T follicular helper cell (primary cell): ENCODE measurements at places on chromosomes 3 and 15.

GRCh38 chr3:66010739-66011655 is 27.7 kb downstream of the MAGI1 start:
- no peak for DNase-seq

GRCh38 chr15:25454771-25455170 is 15.9 kb upstream of the UBE3A start:
- no peak for DNase-seq

- DNase-seq: no peak
Observed at GRCh38 chr3:1091286-1091685, 1.5 kb upstream of the CNTN6 start.

DNA sequence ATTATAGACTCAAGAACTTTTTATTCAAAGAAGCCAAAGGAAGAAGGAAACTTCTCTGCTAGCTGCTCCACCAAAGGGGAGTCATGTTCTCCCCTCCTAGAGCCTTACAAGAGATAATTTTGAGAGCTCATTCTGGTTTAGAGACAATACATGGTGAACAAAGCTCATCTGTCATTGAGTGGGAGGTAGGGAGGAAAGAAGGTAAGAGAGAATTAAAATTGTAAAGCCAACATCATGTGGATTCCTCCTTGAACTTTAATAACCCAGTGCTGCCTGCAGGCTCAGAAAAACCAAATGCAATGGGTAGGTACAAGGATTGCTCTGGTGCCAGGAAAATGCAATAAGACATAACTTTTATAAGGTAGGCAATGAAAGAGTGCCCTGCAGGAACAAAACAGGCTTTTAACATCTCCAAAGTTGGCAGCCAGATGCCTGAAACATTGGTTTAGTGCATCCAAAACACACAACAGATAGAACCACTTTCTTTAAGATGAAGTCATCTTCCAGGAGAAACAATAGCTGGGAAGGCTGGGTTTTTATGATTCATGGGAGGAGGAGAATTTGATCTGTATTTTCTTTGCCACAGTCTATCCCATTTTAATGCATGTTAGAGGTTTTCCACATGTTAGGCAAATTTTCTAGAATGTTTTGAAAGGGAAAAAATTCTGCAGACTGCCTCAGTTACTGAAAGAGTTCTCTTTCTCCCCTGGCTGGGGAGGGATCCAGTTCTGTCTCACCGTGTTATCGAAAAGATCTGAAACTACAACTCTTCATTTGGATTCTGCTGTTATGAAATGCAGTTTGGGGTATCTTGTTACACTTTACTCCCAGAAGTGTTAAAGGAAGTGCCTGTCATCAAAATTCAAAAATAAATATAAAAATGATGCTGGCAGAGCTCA is 11.3 kb upstream of the ARHGEF3 start:
- DNase-seq: no peak

GRCh38 chr15:28987337-28987736 is 101.6 kb downstream of the APBA2 start:
- no peak for DNase-seq

DNA sequence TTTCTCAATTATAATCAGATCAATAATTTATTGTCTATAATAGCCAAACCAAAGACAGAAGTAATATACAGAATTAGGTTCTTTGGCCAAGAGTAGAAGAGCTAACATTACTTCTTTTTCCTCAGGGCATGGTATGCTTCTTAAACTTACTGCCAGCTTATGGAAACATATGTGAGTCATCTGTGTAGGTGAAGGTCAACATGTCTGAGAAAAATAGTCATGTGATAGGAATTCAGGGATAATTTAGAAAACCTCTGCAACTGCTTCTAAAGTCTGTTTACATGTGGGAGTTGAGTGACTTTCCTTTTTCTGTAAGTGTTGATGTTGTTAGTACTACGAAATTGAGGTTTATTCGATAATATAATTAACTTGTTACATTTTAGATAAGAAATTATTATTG is 19.2 kb upstream of the MAP6D1 start:
- DNase-seq: no peak

DNA sequence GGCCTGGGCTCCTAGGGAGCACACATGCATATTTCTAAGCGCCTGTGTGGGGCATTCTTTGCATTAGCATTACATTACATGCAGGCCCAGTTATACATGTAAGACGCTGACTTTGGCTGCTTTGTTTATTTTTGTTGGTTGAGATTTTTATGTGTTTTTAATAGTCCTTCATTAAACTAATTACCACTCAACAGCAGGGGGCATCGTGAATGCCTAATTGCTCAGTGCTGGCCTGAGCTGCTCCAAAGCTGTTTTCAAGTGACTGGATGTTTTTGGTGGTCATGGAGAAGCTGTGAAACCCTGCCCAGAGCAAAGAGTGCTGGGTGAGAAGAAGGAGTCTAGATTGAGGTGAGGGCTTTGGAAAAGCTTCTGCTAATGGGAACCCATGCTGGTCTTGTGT is 41.5 kb downstream of the GPD1L start:
- no peak for DNase-seq

- DNase-seq: no peak
Observed at GRCh38 chr3:135865553-135865952, 100.0 kb upstream of the PPP2R3A start.

DNA sequence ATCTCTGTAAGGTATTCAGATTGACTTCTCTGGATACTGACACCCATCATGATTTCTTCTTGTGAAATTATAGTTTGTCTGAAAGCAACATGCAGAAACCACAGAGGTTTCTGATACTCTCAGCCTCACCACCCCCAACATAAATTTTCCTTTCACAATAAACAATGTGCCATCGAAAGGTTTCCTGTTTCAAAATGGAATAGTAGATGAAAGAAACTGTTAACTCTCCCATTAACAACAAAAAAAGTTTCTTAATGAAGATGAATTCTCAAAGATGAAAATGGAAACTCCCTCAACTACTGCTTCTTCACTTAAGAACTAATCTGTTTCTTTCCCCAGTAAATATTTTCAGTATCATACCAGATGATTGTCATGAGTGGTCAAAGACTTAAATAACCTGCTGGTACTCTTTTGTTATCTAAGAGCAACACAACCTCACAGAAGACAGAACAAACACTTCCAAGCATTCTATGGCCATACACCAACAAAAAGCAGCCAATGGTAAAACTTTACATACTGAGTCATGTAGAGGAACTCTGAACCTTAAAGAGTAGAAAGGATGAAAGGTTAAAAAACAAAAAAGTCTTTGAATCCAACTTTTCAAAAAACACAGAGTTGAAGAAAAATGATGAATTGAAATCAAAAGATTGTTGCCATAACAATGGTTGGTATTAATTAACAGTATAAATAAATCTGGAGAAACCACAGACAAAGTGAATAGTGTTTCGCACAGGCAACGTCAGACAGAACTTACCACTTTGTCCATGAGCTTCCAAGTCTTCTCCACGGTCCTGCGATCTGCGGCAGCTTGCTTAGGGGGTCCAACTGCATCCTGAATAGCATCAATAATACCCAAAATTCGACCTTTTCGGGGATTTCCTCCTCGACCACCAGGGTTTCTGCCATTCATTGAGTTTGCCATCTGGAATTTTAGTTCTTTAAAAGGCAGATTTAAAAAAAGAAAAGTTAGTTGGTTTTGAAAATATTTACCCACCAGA is 1.9 kb downstream of the CBLB start:
- no peak for DNase-seq

GRCh38 chr3:158347966-158348365 is 223.0 kb upstream of the MLF1 start:
- DNase-seq: no peak

DNA sequence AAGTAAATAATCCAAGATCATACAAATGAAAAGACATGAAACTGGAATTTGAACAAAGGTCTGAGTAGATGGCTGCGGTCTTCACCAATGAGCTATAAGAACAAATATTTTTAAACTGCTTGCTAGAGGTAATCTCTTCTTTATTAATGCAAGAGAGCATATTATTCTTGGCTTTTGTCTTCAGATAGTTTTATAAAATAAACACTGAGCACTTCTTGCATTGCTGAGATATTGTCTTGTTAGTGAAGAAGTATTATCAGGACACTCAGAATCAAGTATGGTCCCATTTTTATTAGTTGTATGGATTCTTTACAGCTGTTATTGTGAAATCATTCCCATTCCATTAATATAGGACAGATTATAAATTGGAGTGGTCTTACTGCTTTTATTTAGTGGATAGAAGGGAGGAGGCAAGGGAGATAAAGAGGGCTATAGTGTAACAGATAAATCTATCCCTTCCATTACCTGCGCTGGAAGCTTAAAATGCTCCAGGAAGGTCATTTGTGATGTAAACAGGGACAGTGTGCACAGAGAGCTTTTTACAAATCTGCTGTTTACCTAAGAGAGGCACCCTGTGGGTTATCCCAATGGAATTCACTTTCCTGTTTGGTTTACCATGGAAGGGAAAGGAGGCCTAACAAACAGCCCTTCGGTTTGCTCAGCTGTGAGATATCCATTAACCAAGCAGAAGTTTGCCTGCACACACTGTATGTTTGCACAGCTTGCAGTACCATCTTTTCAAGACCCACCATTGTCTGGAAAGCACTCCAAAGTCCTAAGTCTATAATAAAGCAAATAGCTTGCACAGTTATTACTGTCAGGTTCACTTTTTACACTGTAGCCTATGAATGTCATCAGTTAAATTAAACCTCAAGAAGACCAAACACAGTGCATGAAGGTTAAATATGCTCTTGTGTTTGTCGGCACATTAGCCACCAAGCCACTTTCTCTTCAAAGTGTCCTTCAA is 347.7 kb upstream of the TGFBR2 start:
- DNase-seq: no peak

DNA sequence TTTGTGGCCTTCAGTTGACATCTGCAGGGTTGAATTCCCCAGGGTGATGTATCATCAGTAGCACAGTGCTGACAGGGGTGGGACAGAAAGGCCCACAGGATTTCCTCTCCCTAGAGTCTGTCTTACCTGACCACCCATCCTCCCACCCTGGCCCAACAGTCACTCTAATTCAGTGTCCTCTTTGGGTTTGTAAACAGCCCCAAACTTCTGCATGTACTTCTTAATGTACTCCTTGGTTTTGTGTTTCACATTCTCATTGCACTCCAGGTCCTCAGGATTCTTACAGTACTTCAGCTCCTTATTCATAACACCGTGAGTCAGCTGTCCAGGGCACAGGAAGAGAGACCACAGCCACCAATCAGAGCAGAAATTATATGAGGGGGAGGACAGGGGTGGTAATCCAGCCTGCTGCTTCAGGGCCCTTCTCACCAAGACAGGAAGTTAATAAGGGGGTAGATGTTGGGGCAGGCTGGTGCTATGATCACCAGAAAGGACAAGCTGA is 37.5 kb downstream of the NBEAL2 start:
- DNase-seq: no peak

DNA sequence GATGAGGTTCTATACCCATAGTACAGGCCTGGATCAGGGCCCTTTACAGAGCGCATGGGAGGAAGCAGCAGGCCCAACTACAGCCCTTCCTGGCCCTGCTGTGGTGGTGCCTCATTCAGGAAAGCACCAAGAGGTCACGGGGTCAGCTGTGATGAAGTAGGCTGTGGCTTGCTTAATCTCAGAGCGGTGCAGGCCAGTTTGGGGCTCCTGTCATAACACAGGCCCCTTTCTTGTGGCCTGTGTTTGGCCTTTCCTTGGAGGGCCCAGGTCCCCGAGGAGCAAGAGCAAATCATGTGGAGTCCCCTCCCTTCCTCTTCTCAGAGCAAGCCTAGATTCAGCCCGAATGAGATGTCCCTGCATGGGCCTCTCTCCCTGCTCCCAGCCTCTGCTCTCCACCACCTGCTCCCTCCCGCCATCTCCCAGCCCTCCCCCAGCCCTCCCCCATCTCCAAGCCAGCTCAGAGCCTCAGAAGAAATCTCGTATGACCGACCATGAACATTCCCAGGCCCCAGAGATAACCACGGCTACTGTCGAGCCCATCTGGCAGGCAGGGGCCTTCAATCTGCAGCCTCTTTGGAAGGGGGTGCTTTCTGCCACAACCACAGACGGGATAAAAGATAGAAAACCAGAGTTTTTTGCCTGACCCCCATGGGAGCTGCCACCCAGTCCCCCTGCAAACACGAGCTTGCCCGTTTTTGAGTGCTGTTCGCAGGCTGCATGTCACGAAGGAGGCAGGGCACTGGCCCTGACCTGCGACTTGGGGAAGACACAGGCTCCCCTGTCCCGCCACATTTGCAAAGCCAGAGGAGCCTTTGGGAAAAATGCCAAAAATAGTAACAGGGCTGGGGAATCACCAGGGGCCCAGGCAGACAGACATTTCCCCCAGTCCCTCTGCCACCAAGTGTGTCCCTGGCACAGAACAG is 32.3 kb upstream of the DUSP7 start:
- no peak for DNase-seq
